ENCODE measurements at places on chromosomes 7 and 10.

DNA sequence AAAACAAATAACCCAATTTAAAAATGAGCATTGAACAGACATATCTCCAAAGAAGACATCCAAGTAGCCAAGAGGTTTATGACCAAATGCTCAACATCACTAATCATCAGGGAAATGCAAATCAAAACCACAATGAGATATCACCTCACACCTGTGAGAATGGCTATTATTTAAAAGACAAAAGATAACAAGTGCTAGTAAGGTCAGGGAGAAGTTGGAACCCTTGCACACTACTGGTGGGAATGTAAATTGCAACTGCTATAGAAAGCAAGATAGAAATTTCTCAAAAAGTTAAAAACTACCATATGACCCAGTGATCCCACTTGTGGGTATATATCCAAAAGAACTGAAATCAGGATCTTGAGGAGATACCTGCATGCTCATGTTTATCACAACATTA, 49.5 kb downstream of the SGMS1 start:
- DNase-seq: no peak

DNA sequence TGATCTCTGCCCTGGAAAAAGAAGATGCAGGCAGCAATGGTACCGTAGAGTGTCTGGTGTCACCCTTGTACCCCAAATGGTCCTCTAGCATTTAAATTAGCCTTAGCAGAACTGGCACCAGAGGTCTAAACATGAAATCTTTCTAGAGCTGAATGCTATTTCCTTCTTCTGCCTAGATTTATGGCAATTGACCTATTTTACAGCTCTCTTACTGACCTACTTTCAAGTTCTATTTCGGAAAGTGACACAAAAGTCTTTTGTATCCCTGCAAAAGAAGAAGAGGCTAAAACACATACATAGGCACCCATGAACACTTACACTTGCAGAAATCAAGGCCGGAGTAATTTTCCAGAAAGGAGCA, 10.1 kb upstream of the ADAM12 start:
- no peak for DNase-seq

DNA sequence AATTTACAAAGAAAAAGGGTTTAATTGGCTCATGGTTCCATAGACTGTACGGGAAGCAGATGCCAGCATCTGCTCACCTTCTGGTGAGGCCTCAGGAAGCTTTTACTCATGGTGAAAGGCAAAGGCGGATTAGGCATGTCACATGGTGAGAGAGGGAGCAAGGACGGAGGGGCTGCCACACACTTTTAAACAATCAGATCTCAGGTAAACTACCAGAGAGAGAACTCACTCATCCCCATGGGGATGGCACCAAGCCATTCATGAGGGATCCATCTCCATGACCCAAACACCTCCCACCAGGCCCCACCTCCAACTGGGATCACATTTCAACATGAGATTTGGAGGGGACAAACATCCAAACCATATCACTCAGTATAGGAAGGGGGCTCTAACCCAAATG, 183.9 kb downstream of the COBL start:
- no peak for DNase-seq

DNA sequence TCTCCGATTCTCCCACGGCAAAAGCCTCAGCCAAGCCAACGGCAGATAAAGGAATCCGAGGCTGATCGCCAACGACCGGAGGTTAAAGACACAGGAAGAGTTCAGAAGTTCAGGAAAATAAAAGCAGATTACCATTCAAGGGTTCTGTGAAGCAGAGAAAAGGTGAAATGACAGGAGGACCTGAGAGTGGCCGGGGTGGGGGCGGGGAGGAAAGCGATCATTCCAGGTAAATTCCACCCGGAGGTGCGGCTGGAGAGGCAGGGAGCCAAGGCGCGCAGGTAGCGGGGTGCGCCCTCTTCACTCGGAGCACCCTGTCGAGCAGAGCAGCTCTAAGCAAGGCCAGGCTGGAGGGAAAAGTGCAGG, 35.3 kb upstream of the SEPHS1 start:
- DNase-seq: no peak

DNA sequence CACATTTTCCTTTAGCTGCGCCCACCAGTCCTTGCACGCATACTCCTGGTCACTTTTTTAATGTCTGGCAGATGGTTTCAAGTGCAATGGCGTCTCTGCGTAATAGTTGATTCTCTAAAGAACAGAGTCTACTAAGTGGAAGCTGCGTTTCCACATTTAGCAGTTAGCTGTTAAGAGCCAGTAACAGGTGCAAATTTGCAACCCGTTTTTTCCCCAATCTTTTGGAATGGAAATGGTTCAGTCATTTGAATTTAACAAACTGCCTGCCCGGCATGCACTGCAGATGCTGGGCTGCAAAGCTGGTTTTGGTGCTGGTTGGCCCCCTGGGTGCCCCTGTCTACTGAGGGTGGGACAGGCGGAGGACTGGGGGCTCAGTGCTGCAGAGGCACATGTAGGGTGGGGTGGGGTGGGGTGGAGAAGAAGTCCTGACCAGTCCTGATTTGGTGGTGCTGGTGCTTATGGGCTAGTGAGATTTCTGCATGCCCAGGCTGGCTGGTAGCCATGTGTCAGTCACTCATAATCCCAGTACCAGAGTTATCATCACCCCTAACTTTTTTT, 43.9 kb downstream of the CUX1 start:
- DNase-seq: no peak

- DNase-seq: no peak
These were observed 60.9 kb upstream of the CAMK2B start for GRCh38 chr7:44386139-44386913.

- no peak for DNase-seq
These were observed 126.4 kb upstream of the ZNF746 start for GRCh38 chr7:149624006-149624405.

GRCh38 chr7:135247746-135248471, 14.3 kb downstream of the STRA8 start:
- DNase-seq: no peak

GRCh38 chr10:11560076-11560709, 51.3 kb downstream of the USP6NL start:
- peak; percentile 86 for DNase-seq

DNA sequence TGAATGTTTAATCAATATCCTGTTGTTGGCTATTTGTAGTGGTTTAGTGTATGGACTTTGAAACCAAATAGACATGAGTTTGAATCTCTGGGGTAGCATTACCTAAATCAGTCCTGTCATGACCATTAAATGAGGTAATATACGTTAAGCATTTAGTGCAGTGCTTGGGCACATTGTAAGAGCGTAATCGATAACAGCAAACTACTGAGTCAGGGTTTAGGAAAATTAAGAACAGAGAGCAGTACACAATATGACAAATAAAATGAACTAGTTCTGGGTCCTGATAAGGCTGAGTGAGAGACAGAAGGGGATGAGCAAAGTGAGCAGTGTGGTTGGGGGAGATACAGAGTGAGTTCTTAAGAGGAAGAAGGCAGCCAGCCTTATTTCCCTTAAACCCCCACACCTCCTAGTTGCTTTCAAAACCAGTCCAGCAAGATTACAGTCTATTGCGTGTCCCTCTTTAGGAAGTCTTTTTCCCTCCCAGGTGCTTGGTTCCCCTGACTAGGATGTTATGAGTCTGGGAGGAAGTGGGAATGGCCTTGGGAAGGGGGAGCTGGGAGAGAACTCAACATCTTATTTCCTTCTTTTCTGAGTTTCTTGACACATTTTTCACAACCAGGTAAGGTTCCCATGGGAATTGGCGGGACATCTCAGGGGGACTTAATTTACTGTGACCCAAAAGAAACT, 171.0 kb downstream of the SND1 start:
- DNase-seq: no peak

DNA sequence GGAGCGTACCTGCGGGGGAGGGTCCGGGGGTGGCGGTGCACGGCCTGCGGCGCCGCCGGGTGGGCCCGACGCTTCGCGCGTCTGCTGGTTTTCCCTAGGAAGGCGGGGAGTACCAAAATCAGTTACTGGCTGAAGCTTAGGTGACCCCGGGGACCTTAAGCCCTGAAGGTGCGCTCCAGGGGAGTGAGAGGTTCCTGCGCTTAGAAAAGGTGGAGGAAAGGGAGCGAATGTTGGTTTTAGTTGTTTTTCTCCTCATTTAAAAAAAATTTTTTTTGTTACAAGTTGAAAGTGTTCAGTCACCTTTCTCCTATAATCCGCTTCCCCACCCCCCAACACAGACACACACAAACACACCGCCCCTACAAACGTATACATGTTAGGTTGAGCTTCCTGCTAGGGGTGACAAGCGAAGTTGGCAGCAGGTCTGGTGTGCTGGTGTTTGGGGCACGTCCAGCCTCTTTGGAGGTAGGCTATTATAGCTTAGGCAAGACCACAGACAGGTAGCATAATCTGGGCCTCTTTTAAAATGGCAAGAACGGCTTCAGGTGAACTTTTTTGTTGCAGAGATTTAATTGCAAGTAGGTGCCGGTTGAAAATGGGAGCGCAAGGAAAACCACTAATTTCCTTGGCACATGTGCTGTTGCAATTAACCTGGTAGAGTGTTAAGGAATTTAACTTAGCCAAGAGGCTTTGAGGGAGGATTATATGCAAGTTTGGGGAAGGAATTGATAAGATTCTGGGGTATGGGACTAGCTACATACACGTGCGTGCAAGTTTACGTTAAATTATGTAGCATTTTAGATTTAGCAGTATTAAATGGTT, 945 bp downstream of the ADD3 start:
- peak; percentile 40 for DNase-seq

Measured in hematopoietic multipotent progenitor cell (in vitro differentiated cells).